D721Med (cell line): ENCODE measurements at places on chromosomes 5 and 9.

GRCh38 chr5:60352992-60353599 lies 346.9 kb downstream of the DEPDC1B start:
- no peak for DNase-seq

DNA sequence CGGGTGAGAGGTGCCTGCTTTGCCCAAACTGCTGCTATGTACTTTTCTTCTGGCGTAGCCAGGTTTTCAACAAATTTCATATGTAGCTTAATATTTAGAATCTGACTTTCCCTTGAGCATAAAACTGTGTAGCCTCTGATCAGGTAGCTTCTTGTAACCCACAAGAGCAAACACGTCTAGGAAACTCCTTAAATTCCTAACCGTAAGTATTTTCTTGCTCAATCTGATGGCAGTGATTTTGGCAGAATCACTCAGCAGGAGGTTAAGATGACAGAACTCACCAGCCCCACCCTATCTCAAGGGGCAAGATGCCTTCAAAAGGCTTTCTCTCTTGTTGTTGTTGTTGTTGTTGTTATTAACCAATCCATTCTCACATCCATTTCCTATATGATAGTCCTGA lies 20.8 kb downstream of the CKMT2 start:
- no peak for DNase-seq

DNA sequence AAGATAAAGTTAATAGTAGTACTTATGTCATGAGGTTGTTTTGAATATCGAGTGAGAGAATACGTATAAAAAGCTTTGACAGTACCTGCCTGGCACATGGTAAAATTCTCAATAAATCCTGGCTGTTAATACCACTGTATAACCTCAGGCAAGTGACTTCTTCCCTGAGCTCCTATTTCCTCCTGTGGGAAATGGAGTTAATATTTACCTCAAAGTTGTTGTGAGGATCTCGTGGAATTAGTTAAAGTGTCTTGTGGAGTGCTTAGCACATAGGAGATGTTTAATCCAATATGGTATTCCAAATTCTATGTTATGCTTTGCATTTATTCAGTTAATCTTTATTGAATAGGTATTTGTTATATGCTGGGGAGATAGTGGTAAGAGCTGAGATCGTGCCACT lies 18.5 kb downstream of the FOCAD start:
- DNase-seq = no peak

- no peak for DNase-seq
Measured at GRCh38 chr9:35923927-35924763, 14.9 kb downstream of the SPAAR start.

DNA sequence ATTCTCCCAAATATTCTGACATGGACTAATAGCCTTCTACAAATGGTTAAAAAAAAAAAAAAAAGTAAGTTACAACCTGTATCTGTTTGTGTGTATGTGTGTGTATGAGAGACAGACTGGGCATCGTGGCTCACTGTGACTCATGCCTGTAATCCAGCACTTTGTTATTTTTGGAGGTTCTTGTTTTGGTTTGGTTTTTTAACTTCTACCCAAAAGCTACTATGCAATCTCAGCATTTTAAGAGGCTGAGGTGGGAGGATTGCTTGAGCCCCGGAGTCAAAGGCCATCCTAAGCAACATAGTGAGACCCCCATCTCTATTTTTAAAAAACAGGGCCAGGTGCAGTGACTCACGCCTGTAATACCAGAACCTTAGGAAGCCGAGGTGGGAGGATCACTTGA lies 17.6 kb upstream of the HAVCR1 start:
- no peak for DNase-seq

DNA sequence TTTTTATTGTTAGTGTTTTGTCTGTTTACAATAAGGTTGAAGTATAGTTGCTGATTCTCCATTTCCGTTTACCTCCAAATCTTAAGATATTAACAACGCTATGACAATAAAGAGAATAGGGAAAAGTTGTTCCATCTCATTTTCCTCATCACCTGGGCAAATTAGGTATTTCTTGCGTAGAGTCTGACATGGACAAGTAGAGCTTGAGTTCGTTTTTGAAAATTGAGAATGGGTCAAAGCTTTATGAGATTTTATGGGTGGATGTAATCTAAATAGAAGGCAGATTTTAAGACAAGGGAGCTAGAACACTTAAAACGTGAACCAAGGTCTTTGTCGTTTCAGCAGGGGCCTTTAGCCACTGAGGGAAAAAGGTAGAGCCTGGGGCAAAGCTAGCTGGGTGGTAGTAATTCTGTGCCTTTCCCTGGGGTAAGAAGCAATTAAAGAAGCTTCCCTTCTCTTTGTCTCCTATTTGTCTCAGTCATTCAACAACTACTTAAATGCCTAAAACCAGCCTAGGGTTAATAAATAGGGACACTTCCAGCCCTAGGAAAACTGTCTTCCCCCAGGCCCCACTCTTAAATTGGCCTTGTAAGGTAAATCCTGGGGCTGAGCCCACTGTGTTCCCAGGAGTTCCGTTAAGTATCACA lies 551 bp upstream of the CAAP1 start:
- no peak for DNase-seq

DNA sequence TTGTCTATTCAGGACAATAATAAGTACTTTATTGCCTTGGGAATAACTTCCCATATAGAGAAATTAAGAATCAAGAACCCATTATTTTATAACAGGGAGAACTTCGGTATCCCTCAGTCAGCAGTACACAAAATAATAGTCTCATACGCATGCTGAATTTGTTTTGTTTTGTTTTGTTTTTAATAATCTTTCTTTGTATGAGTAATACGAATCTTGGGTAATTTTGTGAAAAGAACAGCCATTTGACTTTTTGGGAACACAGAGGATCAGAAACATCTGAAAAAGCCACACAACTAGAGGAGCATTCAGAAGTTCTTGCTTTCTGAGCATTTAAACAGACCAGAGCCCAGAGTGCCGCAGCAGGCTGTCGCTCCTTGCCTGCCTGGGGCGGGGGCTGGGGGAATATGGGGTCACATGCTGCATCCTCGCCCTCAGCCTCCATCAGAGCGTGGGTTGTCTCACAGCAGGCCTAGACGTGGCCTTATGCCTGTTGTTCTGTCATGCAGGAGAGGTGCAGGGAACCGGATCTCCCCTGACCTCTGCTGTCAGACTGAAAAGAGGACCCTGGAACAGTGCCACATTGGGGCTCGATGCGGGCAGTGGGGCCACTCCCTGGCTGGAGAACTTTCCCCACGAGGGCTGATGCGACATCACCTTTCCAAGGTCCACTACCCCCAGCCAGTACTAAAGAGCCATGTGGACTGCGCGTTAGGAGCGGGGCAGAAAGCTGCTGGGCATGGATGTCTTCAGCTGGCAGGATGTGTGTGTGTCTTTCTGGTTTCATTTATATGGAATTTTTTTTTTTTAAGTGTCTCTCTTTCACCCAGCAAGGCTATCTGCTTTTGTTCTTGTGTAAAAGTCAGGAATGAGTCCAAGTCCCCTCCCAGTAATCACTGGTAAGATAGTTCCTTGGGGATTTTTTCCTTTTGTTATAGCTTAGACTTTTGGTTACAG lies 133.4 kb upstream of the OTULINL start:
- no peak for DNase-seq

GRCh38 chr5:147704544-147704943 lies 78.0 kb downstream of the JAKMIP2 start:
- DNase-seq = no peak

DNA sequence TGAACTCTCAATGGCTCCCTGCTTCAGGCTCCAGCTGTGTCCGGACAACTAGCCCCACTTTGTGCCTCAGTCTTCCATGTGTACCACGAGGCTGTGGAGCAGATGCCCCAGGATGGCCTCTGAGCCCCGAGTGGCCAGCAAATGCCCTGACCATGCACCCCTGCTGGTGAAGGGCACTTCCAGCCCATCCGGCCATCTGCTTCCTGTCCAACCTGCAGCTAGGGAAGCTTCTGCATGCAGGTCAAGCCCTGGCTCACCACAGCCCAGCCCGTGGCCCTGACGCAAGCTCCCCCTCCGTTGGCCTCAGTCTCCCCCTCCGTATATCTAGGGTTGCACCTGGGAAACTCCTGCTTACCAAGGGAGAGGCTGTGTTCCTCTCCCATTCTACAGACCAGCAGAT lies 4.8 kb downstream of the NINJ1 start:
- no peak for DNase-seq

DNA sequence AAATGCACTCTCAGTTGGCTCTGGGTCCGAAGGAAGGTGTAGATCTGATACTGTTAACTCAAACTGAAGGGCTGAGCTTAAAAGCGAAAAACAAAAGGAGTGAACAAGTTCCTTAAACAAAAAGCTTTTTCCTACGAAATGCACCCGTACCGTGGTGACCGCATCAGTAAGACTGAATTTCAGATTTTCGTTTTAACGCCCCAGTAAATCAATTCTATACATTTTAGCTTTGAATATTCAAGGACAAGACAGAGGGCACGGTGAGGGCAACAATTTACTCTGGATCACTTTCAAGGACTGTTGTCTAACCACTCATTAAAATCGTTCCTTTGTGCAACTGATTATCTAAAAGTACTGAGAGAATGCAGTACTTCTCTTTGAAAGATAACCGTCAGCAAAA lies 1.9 kb downstream of the HOMER1 start:
- no peak for DNase-seq

GRCh38 chr9:127133739-127134167 lies 11.3 kb upstream of the ANGPTL2 start:
- DNase-seq = no peak

- DNase-seq = no peak
Measured at GRCh38 chr5:30385754-30386153, 807.7 kb upstream of the CDH6 start.
